ENCODE measurements at places on chromosomes 7 and 10. TPM values are rescaled to one million over a fixed set of nuclear protein-coding genes. Genes with fewer than 3 reads are reported as not detected.

The SGPL1 gene
- 24.4 TPM for total RNA-seq

The PTPRZ1 gene
- total RNA-seq = not detected

The OR2A5 gene
- total RNA-seq = not detected

The SLC18A3 gene
- not detected for total RNA-seq

The CALN1 gene
- total RNA-seq = not detected

DNA sequence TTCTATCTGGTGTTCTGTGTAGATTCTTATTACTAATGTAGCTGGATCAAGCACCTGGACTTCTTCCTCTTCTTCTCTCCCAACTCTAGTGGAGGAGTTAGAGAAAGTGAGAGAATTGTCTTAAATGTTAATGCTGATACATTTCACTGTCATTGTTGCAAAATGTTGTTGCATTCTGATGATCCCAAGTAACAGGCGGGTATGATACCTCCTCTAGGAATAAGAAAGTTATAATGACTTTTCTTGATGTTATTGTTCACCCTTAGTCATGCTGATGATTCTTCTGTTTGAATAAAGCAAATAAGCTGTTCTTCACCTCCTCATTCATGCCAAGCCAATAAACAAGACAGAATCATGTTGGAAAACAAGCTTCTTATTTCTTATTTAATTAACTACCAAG is 9.1 kb downstream of the CHRM2 start:
- H3K36me3 ChIP-seq = no peaks in the 10 kb centered on the region
- peaks cover 14% of the 10 kb centered on the region for H3K4me1 ChIP-seq
- H3K4me3 ChIP-seq = no peak overlapping the region
- H3K27ac ChIP-seq = no peak overlapping the region
- peaks cover under 1% of the 10 kb centered on the region for H3K27me3 ChIP-seq
- DNase-seq = no peak

DNA sequence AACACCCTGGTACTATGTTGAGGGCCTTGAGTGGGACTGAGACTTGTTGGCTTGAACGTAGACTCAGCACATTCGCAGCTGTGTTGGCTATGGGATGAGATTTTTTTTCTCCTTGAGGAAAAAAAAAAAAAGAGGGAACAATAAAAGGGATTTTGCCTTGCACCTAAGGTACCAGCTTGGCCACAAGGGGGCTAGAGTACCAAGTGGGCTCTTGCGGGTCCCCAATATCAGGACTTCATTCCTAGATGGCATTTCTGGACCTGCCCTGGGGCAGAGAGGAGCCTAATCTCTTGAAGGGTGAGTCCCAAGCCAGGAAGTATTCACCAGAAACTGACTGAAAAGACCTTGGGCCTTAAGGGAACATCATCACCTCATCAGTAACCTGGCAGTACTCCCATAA is 1083.6 kb upstream of the PHF14 start:
- DNase-seq = no peak
- no peak overlapping the region for H3K4me3 ChIP-seq

DNA sequence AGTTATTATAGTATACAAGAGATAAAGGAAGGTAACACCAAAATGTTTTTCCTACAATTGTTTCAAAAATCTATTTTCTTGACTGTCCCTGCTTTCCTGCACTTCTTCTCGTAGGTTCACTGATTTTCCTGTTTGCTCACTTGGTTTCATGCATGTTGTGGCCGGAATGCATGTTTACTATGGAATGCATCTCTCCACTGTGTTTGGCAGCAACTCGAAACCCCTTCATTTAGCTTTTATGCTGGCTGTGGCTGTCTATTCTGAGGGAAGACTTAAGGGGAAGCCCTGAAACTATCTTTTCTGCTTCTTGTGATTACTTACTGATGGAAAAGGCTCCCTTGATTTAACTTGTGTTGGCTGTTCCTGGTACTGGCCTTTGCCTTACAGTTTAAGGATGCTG is 120.3 kb downstream of the NRG3 start:
- H3K4me3 ChIP-seq = no peak overlapping the region
- no peak for DNase-seq
- H3K27ac ChIP-seq = no peak overlapping the region

DNA sequence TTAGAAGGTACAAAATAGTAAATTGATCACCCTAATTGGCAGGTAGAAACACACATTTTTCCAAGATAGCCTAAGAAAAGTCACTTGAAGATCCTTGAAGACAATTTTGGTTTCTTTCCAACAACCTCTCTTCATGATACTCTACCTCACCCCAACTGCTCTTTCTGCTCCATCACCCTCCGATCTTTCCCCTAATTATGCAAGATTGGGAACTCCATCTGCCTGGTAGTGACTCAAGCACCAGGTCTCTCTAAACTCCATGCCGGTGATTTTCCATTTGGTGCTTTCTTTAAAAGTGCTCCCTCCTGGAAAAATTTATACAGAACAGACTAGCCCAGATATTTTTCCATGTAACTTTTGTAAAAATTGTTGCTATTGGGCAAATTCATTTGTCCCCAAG is 1.1 kb upstream of the AKR1B1 start:
- no peak for DNase-seq
- H3K36me3 ChIP-seq = peaks cover 27% of the 10 kb centered on the region
- peaks cover 54% of the 10 kb centered on the region for H3K4me1 ChIP-seq
- H3K27me3 ChIP-seq = peaks cover 2% of the 10 kb centered on the region
- H3K27ac ChIP-seq = peak overlapping the region; percentile 64

GRCh38 chr10:81876253-81877077 is 1.5 kb downstream of the NRG3 start:
- peaks cover 5% of the 10 kb centered on the region for H3K36me3 ChIP-seq
- no peak for DNase-seq
- no peak overlapping the region for H3K27ac ChIP-seq

- no peak for DNase-seq
- no peaks in the 10 kb centered on the region for H3K27me3 ChIP-seq
- H3K36me3 ChIP-seq = no peaks in the 10 kb centered on the region
- peaks cover 22% of the 10 kb centered on the region for H3K4me1 ChIP-seq
- H3K4me3 ChIP-seq = peak overlapping the region; percentile 5
These were observed 496.8 kb downstream of the TFEC start for GRCh38 chr7:115533785-115534184.

DNA sequence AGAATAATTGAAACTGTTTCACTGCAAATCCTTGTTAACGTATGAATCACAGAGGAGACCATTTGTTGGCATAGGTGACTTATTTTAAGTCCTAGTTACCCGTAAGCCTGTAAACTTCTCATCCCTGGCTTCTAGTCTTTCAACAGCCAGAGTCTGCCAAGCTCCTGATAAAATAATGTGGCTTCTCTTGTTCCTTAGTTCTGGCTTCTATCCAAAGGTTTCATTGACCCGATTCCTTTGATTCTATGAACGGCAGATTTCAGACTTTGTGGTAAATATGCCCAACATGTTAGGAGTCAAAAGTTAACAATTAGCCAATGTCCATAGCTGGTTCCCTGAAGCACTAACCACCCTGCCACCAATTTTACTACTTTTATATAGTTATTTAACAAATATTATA is 23.3 kb downstream of the DNAH11 start:
- no peak overlapping the region for H3K4me3 ChIP-seq
- peaks cover 4% of the 10 kb centered on the region for H3K27me3 ChIP-seq
- no peak overlapping the region for H3K27ac ChIP-seq
- no peaks in the 10 kb centered on the region for H3K4me1 ChIP-seq
- DNase-seq = no peak

GRCh38 chr10:125017547-125018298 is 75.8 kb downstream of the ZRANB1 start:
- peaks cover 6% of the 10 kb centered on the region for H3K27me3 ChIP-seq
- peaks cover 15% of the 10 kb centered on the region for H3K36me3 ChIP-seq
- H3K4me3 ChIP-seq = no peak overlapping the region
- H3K4me1 ChIP-seq = peaks cover 18% of the 10 kb centered on the region
- no peak overlapping the region for H3K27ac ChIP-seq

DNA sequence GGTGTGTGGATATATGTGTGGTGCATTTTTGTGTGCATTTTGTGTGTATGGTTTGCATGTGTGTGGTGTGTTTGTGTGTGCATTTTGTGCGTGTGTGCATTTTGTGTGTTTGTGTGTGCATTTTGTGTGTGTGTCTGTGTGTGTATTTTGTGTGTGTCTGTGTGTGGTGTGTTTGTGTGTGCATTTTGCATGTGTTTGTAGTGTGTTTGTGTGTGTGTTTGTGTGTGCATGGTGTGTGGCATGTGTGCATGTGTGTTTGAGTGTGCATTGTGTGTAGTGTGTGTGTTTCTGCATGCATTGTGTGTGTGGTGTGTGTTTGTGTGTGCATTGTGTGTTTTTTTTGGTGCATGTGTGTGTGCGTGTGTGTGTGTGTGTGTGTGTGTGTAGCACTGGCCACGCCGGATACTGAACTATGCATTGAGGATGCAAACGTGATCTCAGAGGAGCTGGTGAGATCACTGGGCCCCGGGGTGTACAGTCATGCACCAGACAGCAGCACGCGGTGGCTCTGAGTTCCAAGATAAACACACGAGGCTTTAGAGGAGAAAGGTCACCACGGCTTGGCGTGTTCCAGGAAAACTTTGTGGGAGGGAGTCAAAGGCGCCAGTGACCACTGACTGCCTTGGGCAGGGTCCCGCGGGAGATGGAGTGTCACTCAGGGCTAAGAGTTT is 106.6 kb upstream of the SHH start:
- H3K27me3 ChIP-seq = peaks cover 3% of the 10 kb centered on the region
- H3K27ac ChIP-seq = no peak overlapping the region
- H3K4me1 ChIP-seq = no peaks in the 10 kb centered on the region

DNA sequence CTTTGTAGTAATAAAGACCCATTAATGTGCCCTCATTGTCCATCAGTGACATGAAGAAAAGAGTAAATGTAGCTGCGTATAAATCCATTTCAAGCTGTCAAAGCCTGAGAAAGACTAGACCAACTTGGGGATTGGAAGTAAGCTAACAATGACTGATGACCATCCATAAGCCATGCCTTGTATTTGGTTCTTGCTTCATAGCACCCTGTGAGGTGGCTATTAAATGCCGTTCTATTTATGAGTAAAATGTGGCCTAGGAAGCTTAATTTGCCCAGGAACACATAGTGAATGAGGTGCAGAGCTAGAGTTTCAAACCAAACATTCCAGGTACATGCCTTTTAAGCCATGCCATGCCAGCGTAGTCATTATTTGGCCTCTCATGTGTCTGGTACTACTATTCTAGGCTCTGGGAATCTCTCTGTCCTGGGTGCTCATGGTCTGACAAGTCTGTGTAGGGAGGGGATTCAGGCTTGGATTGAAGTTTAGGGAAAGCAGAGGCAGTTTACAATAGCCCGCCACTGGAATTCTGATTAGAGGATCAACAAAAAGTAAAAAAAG is 92.1 kb downstream of the ZNF277 start:
- H3K27ac ChIP-seq = no peak overlapping the region
- H3K4me3 ChIP-seq = no peak overlapping the region
- peaks cover 7% of the 10 kb centered on the region for H3K4me1 ChIP-seq

DNA sequence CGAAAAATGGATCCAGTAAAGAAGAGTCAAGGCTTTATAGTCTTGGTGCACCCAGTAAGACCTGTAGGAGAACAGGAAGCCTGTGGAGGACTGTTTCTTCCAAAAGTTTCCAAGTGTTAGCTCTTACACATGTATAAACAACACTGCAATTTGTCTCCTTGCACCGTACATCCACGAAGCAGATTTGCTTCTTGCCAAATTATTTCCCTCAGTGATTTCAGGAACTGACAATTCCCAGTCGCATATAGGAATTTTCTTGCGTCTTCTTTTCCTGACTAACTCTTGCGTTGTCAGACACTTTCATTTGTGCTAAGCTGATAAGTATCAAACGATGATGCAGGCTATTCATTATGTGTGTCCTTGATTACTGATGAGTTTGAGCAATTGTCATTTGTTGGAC is 182.1 kb downstream of the PKD1L1 start:
- H3K27me3 ChIP-seq = no peaks in the 10 kb centered on the region
- no peak overlapping the region for H3K4me3 ChIP-seq
- H3K4me1 ChIP-seq = peaks cover 43% of the 10 kb centered on the region
- no peaks in the 10 kb centered on the region for H3K36me3 ChIP-seq
- H3K27ac ChIP-seq = no peak overlapping the region

DNA sequence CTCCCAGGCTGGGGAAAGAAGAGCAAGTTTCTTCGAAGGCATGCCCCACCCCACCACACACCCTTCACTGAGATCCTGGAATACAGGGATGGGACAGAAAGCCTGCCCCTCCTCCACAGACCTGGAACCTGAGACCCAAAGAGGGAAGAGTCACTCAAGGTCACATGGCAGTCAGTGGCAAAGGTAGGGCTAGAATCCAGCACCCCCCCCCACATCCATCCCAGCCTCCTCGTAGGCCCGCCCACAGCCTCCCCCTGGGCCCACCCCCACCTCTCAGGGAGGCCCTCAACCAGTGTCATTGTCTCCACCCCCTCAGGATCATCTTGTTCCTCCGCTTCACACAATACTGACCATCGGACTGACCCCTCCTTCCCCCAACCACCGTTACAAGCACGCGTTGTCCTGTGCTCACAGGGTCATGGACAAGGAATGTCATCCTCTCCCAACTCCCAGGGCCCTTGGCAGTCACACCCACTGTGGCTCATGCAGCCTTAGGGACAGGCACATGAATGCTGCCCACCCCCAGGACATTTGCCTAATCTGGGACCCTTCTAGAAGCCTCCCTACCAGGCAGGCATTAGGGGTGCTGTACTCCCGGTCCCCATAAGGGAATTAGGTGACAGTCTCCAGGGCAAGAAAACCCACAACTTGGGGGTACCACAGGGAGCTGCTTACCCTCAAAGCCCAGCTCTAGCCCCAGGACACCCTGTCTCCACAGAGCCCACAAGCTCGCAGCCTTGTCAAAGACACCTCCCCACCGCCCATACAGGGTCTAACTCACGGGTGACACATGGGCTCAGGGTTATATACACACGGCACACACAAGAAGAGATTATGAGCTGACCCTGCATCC is 1.4 kb downstream of the KCNH2 start:
- peaks cover 5% of the 10 kb centered on the region for H3K4me1 ChIP-seq
- H3K4me3 ChIP-seq = no peak overlapping the region
- peaks cover 52% of the 10 kb centered on the region for H3K27me3 ChIP-seq
- H3K27ac ChIP-seq = no peak overlapping the region

- H3K36me3 ChIP-seq = peaks cover 29% of the 10 kb centered on the region
- H3K4me1 ChIP-seq = peaks cover 71% of the 10 kb centered on the region
- peak; percentile 97 for DNase-seq
These were observed at the start of gene HOXA11 for GRCh38 chr7:27185013-27185853. TSS of gene HOXA11 (minus strand) at chr7:27185232. CDS start at chr7:27185144, 88 bp downstream.

DNA sequence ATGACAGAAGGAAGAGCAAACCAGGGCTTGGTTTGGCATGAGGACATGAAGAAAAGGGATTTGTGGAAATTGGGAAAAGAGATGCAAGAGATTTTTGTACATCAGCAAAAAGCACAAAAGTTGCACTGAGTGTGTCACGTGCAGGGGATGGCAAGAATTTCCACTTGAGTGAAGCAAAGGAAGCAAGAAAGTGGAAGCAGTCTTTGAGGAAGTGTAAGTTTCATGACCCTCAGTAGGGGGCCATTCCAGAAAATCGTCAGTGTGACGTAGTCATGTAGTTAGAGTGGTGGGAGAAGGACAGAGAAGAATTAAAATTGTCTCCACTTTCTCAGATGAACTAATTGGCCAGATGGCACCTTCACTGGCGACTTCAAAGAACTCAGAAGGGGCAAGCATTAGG is 123.3 kb upstream of the FZD1 start:
- no peak for DNase-seq
- no peak overlapping the region for H3K4me3 ChIP-seq
- H3K27ac ChIP-seq = no peak overlapping the region

Data from HFFc6 (cell line).